ENCODE measurements at places on chromosomes 4 and X.
A peak's percentile ranks its signal among the peaks of the same experiment; 100 is the strongest.

GRCh38 chrX:54909941-54910340 is 10.7 kb upstream of the TRO start:
- DNase-seq, result no peak

DNA sequence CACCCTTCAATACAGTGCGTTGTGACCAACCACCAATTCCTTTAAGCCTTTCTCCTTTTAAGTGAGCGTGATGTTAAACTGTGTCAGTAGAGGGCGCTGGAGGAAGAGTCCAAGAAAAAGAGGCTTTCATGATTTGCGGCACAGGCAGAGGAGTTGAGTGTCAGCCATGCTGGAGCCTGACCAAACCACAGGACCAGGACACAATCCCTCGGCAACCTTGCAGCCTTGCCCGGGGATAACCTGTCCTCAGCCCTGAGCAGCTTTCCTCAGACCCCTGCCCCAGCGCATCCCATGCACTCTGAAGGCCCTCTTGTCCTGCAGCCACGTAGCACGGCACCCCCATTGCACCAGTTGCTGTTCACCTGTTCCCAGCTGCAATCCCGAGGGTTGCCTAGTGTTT is 53.5 kb upstream of the SMIM31 start:
- DNase-seq, result no peak

DNA sequence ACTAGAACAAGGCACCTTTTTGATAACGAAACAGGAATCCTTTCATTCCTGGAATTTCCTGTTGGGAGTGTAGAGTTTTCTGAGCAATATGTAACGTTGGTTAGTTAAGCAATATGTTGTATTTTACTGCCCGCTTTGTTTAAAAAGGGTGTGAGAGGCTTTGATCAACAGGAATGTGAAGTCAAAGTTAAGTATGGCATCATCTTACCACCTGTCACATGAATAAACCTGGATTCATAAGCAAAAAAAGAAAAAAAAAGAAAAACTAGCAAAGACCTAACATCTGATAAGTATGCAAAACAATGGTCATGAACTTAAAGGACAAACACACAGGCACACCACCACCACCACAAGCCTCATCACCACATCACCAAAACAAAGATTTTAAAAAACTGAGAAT is 7.1 kb upstream of the CXCL5 start:
- peak; percentile 10 for DNase-seq

GRCh38 chrX:16786791-16787735 is 797 bp downstream of the TXLNG start:
- peak; percentile 53 for DNase-seq

DNA sequence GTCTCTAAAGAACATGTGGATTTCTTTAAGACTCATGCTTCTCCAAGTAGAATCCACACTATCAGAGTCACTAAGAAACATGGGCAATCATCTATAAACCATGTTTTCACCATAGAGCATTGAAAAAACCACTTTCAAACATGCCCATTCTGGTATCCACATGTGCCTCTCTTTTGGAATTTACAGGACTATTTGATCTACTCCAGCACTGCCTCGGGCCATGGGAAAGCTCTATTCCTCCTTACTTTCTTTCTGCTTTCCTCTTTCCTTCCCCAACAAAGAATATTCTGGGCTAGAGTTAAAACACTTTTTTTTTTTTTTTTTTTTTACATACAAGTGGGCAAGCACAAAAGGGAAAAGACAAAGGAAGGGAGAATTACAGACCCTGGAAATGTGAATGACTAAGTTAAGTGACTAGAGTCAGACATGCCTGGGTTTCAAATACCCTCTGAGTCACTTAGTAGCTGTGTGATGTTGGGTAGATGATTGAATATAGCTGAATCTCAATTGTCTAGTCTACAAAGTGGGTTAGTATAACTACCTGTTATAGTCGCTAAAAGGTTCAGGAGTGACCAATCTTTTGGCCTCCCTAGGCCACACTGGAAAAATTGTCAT is 847.7 kb upstream of the INTU start:
- peak; percentile 13 for DNase-seq

GRCh38 chr4:147409350-147409749 is 71.5 kb upstream of the EDNRA start:
- no peak for DNase-seq

GRCh38 chrX:46912603-46913491 is 626 bp downstream of the JADE3 start:
- peak; percentile 70 for DNase-seq

DNA sequence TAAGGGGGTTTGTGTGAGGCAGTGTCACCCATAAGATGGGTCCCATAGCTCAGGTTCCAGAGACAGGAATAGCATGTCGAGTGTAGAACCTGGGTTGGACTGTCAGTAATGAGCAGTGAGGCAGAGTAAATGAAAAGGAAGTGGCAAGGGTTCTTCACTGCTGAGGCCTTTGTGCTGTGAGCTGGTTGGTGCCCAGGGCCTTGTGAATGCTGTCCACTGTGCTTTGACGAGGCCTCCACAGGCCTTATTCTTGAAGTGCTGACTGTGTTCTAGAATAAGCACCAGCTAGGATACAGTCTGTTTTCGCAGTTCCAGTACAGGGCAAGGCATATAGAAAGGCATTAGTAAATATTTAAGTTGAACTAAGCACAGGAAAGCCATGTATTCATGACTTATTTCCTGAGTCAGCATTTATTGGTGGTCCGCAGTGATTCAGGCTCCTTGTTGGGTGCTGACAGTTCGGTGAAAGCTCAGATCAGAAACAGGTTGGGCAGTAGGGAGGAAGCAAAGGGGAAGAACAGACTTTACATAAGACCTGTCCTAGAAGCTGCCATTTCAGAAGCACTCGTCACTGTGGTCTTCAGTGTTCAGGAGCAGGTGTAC is 25.6 kb upstream of the TADA2B start:
- no peak for DNase-seq

- DNase-seq, result no peak
Measured at GRCh38 chrX:13087322-13088155, 43.1 kb upstream of the FAM9C start.

DNA sequence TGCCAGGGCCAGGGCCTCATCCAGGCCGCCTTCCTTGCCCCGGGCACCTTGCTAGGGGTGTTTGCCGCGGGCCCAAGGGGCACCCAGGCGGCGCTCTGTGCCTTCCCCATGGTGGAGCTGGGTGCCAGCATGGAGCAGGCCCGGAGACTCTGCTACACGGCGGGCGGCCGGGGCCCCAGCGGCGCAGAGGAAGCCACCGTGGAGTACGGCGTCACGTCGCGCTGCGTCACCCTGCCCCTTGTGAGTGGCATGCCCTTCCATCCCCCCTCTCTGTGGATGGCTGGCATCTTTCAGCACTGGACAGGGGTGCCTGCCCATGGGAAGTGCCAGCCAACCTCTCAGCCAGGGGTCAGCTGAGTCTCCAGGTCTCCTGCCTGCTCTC is 3.6 kb downstream of the PLXNB3 start:
- no peak for DNase-seq

DNA sequence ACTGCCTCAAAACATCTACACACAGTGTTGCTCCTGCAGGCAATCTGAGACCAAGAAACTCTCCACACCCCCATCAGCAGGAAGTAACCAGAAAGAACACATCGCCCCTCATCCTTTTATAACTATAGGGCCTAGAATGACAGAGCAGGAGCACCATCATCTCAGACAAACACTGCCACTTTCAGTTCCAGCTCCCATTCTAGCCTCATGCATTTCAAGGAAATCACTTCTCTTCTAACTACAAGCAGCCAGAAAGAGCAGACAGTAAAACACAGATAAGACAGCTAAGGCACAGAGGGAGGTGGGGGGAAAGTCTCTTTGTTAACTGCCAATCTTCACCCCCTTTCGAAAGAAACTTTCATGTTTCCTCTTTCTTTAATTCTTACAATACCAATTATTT is 102.6 kb upstream of the TENT5D start:
- DNase-seq, result no peak

DNA sequence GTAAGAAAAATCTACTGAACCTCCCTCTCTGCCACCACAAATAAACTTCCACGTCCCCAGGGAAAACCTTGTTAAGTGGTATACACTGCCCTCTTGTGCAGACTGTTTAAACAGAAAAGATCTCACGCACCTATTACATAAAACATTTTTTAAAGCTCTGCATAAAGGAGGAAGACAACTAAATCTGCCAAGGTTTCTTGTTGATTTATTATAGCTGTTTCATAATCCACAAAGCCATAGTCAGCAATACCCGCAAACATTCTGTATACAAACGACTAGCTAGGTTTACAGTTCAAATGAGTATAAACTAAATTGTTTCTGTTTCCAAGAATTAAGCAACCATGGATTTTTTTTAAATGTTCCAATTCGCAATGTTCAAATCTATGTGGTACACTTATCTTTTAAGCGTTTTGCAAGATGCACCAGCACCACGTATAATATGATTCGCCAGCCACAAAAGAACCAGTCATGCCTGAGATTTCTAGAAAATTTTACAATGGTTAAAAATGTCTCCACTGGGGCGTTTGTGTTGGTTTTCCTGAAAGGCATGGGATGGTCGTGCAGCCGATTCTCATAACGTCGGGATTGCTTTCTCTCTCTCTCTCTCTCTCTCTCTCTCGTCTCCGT is 164.6 kb downstream of the PRKX start:
- DNase-seq, result peak; percentile 90

- peak; percentile 11 for DNase-seq
Measured at GRCh38 chr4:15912961-15913630, 25.4 kb downstream of the FGFBP1 start.

DNA sequence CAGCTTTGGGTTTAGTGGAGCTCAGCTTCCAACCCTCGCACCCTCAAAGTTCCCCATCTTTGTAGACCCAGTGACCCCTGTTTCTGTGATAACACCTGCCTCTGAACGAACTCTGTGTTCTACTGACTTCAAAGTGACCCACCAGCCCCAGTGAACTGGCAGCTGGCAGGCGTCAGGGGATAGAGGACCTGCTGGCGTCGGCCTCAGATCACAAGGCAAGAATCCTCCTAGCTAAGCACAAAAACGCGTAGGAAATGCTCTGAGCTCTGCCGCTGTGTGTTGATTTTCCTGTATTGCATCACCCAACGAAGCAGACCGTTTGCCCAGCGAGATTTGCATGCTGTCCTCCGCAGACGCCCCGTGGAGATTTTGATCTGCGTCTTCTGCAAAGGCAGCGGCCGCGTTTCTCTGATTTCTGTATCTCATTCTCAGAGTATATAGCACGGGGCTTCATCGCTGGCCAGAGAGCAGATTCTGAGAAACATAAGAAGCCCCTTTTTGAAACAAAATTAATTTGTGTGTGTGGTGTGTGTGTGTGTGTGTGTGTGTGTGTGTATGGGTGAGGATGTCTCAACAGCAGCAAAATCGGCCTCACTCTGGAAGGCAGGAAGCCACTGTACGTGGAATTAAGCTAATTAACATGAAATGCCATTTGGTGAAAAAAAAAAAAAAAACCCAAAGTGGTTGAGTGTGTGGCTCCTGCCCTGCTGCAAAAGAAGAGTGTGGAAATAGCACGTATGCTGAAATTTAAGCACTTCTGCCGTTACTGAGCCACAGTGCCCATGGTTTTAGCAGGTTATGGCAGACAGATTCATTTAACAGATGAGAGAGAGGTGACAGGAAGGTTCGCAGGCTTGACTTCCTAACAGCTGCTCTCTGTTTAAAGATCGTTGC is 29.2 kb upstream of the ASMTL start:
- peak; percentile 82 for DNase-seq

- no peak for DNase-seq
Measured at GRCh38 chr4:168163106-168163505, 70.8 kb downstream of the ANXA10 start.

GRCh38 chr4:127856813-127857447 is 23.8 kb upstream of the PLK4 start:
- peak; percentile 93 for DNase-seq

DNA sequence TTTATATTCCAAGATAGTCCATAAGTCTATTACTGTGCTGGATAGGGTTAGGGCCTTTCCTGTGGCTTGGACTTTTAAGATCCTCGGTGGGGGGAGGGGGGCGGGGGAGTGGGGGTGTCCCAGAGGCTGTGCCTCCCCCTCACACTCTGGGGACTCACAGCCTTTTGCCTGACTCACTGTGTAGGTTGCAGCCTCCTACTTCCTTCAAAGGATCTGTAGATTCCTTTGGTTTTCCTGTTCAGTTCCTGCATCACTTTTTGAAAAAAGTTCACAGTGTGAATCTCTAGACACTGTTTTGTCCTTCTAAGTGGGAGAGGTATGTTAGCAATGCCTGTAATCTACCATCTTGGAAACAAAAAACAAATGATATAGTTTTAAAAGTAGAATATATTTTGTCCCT is 999.9 kb downstream of the GLUD2 start:
- DNase-seq, result no peak

GRCh38 chrX:111005166-111005565 is 90.8 kb upstream of the PAK3 start:
- no peak for DNase-seq
